Stimulated activated CD8-positive, alpha-beta memory T cell treated with anti-CD3 and anti-CD28 coated beads, Interleukin-7, amount 100 ng/mL, for 1 hour (primary cell): ENCODE measurements at places on chromosomes 2 and 18.
A peak's percentile ranks its signal among the peaks of the same experiment; 100 is the strongest.

DNA sequence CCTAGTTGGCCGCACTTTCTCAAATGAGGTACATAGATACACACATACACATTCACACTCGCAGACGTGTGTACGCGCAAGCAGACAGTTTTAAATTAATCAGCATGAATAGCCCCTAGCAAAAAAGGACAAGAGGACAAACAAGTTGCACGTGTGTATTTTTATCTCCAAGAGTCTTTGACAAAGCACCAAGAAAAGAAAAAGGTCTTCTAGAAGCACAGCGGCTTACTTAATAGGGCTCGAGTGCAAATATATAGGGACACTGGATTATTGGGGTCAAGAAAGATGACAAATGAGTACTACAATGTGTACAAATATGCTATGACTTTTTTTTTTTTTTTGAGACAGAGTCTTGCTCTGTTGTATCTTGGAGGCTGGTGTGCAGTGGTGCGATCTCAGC, 1.7 kb upstream of the BCL2 start:
- DNase-seq: no peak

- DNase-seq: no peak
These were observed 260.2 kb upstream of the TRIB2 start for GRCh38 chr2:12456293-12457106.

DNA sequence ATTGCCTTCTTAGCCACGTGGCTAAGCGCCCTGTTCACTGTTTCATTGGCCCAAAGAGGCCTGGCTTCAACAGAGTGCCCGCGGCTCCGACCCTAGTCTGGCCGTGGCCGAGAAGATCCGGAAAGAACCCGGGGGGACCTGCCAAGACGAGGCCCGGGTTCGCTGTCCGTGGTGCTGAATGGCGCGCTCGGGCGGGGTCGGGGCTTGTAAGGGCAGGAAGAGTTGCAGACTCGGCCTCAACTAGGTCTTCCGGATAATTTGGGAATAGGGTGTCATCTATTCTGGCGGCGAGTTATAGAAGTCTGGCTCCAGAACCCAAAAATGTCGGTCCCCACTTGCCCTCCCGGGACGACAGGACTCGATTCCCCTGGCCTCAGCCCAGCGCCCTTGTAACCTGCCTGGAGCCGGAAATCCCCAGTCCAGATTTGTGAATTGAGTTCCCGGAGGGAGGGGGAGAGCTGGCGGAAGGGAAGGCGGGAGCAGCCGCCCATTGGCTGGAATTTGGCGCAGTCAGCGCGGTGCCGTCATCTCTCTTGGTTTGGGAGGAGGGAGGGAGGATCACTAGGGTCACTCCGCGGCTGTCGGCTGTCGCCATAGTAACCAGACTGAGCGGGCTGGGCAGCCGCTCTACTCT, 3.5 kb downstream of the CDK5R2 start:
- DNase-seq: peak; percentile 23

GRCh38 chr2:60432035-60432601, 121.3 kb downstream of the BCL11A start:
- DNase-seq: no peak

- no peak for DNase-seq
These were observed 143.0 kb upstream of the EPC2 start for GRCh38 chr2:148501545-148501944.

DNA sequence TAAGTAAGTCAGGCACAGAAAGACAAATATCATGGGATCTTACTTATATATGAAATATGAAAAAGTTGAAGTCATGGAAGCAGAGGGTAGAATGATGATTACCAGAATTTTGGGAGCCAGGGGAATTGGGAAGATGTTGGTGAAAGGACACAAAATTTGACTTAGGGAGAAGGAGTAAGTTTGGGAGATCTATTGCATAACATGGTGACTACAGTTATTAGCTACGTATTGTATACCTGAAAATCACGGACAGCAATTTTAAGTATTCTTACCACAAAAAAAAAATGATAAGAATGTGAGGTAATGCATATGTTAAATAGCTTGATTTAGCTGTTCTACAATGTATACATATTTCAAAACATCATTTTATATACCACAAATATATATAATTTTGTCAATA, 94.2 kb upstream of the COL5A2 start:
- DNase-seq: no peak

- DNase-seq: no peak
These were observed 182.4 kb downstream of the NEDD4L start for GRCh38 chr18:58226429-58226828.

DNA sequence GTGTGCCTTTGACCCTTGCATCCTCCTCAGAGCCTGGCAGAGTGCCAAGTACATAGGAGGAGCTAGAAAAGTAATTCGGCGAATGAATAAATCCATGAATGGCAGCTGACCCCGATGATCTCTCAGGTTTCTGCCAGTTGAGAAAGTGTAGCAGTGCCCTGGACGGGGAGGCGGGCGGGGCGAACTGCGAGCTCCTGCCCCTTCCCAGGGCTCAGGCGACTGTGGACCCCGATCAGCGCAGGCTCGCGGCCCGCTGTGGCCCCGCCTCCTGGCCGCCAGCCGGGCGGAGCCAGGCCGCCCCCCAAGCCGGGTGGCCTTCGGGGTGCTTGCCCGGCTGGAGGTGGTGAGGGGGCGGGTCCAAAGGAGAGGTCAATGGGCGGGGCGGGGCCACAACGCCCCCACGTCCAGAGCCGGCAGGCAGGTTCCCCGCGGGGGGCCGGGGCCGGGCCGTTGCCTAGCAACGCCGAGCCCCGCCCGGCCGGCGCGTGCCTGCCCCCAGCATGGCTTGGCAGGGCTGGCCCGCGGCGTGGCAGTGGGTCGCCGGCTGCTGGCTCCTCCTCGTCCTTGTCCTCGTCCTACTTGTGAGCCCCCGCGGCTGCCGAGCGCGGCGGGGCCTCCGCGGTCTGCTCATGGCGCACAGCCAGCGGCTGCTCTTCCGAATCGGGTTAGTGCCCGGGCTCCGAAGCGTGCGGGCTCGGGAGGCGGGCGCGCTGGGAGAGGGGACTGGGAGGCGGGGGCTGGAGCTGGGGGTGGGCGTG, 30.6 kb upstream of the TMBIM1 start:
- DNase-seq: peak; percentile 4

- DNase-seq: no peak
These were observed 14.8 kb upstream of the IMP4 start for GRCh38 chr2:130327703-130328527.

DNA sequence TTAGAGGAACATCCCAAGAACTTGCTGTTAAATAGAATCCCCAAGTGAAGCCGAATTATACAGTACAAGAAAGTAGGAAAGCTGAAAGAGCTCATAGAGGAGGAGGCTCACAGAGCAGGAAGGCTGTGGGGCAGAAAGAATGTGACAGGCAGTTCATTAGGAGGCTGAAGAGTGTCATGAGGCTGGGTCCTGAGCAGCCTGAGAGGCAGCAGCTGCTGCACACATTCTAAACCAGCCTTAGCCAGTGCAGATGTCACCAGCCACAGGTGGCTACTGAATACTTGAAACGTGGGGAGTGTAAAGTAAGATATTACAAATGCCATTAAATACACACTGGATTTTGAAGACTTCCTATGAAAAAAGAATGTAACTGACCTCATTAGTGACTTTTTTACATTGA, 490.2 kb upstream of the KLHL29 start:
- DNase-seq: no peak

GRCh38 chr2:54601339-54601738, 122.1 kb upstream of the EML6 start:
- DNase-seq: no peak

- DNase-seq: no peak
These were observed 74.0 kb downstream of the MEX3C start for GRCh38 chr18:51123481-51123880.

DNA sequence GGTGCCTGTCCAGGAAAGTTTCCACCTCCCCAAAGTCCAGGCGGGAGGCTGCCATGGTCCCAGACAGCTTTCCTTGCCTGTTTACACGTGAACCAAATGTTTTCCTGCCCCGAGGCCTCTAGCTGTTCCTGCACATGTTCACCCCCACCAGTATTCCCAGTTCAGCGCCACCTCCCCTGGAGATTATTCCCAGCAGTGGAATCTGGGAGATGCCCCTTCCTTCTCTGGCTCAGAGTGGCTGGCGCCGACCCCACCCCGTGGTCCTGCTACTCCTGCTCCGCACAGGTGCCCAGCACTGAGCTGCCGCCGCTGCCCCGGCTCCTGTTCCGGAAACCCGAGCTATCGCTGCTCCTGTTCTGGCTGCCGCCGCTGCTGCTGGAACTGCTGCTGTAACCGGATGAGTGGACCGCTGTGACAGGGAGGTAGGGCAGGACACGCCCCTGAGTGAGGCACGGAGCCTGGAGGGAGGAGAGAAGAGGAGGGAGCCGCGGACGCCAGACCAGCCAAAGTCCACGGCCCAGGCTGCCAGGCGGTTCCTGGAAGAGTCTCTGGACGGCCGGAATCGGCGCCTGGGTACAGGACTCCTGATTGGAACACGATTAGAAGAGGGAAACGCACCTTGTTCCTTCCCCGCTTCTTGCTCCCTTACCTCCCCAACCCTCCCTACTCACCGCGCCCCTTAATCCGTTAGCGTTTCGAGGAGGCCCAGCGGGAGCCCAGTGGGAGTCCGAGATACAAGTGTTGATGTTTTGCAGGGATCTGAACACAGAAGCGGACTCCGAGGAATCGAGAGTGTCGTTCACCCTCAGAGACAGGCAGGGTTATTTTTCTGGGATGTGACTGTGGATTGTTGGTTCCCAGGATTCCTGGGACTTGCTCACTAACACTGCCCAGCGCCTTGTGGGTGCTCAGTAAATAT, at the start of gene PDE11A:
Gene PDE11A (minus strand): TSS at position 395 of the 919 bp plus-strand sequence. CDS start 340 bp downstream, at position 55.
- no peak for DNase-seq

DNA sequence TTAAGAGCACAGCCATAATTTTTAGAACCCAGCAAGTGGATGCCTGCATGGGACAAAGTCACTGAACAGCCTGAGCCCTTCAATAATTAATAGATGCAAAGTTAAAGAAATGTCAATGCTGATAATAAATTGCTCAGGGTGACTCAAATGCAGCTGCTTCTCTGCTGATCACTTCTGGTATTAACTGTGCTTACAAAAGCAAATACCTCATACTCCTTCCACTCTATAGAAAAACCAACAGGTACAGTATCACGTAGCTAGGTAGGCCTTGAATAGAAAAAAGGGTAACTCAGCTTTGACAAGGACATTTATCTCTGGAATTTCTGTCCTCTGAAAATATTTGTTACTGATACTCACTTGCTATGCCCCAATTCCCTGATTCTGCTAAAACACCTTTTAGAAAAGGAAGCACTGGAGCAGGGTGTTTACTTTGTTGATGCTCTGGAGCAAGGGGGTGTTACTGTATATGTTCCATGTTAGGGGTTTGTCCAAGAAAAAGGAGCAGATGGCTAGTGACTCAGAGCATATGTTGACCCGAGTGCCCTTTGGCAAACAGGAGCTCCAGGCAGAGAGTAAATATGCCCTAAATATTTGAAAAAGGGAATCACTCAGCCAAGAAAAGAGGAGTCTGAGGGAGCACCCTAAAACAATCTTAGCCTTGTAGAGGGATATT, 59.1 kb upstream of the RTN4 start:
- no peak for DNase-seq

DNA sequence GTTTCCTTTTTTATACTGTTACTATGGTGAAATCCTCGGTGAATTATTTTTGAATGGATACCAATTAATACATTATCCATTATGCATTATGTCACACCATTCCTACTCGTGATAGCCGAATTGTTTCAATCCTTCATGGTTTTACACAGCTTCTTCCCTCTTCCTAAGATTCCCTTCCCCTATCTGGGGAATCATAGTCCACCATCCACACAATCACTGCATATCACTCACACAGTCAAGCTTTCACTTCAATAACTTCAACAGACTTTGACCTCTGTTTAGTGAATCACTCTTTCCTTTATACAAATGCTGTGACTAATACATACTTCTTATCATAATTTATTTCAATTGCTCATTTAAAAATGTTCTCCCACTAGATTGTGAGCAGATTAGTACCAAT, 1108.1 kb upstream of the LRRTM1 start:
- no peak for DNase-seq

DNA sequence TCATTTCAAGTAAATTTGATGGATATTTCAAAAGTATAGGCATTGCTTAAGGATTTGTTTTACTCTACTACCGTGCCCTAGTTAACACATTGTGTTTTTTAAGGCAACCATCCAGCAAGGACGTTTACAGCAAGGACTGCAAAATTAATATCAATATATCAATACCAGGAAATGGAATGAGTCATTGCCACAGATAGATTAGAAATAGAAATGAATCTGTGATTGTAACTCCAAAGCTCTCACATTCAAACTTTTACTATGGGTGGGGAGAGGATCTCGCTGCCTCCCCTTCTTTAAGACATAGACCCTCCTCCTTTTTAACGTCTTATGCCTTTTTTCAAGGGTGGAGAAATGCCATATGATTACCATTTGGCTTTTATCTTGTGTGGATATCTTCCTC, 3.8 kb downstream of the CD28 start:
- DNase-seq: no peak

DNA sequence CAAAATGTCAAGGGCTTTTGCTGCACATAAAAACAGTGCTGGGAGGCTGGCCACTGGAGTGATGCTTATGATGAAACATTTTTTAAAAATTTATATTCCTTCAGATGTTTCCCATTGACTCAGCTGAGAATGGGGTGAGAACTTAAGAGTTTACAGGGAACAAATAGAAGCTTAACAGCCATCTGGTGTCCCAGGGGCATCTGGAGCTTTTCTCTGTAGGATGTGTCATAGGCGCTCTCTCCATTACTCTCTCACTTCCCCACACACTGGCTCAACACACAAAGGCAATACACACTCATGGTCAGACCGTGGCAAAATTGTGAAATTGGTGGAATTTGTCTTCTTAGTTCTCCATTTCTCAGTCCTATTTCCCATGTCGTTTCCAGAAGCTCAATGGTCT, 783.1 kb upstream of the LRRTM1 start:
- no peak for DNase-seq

DNA sequence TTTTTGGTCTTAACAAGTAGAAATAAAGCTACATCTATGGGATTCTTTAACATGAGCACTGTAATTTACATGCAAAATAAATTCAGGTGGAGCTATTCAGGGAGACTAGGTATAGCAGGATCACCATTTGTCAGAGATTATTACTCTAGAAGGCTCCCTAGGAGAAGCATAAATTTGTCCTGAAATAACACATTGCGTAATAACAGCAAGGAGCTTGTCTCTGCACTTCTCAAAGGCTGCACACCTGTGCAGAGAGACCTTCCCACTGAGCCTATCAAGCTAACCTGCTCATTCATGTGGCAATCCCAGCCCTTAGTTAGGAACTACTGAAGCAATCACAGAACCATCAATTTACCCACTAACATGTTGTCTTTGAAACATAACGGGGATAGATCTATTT, 437.4 kb upstream of the MC4R start:
- no peak for DNase-seq

- no peak for DNase-seq
These were observed 85.4 kb upstream of the EML6 start for GRCh38 chr2:54638103-54638502.

GRCh38 chr2:153232464-153232863, 246.1 kb downstream of the RPRM start:
- no peak for DNase-seq
